Heart right ventricle (tissue), 16 donors: ENCODE measurements at places on chromosomes 12 and 14. TPM values are rescaled to one million over a fixed set of nuclear protein-coding genes. Genes with fewer than 3 reads are reported as not detected.

GRCh38 chr12:52380271-52380694, 5.2 kb downstream of the KRT84 start:
- DNase-seq, result peak; percentile 37

Gene KLHDC1
- 7.3 TPM for total RNA-seq

Gene CISTR
- 2.1 TPM for total RNA-seq

GRCh38 chr14:89167705-89168104, 249.3 kb downstream of the FOXN3 start:
- no peak for DNase-seq

- no peak for DNase-seq
Measured at GRCh38 chr12:102811110-102811737, 105.8 kb downstream of the PAH start.

GRCh38 chr12:40226705-40227104, 1.9 kb downstream of the LRRK2 start:
- no peak for DNase-seq

DNA sequence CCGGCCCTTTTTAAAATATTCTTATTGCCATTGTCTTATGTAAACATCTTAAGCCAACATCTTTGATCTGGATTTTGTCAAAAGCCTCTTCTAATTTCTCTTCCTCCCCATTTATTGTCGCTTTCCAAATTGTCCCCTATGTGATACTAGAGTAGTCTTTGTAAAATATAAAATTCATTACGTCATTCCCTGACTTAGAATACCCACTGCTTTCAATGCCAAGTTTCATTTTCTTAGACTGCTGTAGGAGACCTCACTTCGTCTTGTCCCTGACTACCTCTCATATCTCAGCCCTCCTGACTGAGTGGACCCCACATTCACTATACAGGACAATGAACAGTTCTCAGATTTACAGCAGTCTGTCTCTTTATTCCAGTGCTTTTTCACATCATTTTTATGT, 633.9 kb upstream of the LMO3 start:
- no peak for DNase-seq
